Activated T-cell treated with anti-CD3 and anti-CD28 coated beads for 48 hours (primary cell): ENCODE measurements at places on chromosomes 2 and 18.

GRCh38 chr2:58920001-58920400, 678.9 kb upstream of the FANCL start:
- DNase-seq = no peak

GRCh38 chr2:240329116-240329665, 106.3 kb upstream of the GPC1 start:
- no peak for DNase-seq

DNA sequence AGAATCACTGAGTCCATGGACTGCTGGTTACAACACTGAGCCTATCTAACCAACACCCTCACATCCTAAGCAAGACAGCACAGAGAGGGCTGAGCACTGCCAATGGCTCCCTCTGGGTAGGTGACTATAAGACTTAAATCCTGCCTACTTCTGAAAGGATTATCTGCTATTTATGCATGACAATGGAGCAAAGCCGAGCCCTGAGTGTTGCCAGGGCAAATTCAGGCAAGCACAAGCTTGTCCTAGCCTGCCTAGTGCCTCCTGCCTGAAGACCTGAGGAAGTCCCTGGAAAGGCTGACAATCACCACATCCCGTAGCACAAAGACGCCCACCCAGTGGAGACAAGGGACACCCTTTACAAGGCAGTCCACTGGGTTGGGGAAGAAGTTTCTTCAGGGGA, 129.7 kb downstream of the OSR1 start:
- DNase-seq = no peak

GRCh38 chr2:16958266-16958665, 292.6 kb upstream of the CYRIA start:
- DNase-seq = no peak
